ENCODE measurements at places on chromosomes 4 and X. TPM values are rescaled to one million over a fixed set of nuclear protein-coding genes. Genes with fewer than 3 reads are reported as not detected.
A peak's percentile ranks its signal among the peaks of the same experiment; 100 is the strongest.

- H3K36me3 ChIP-seq, result no peaks in the 10 kb centered on the region
- peak; percentile 57 for DNase-seq
- H3K27me3 ChIP-seq, result no peaks in the 10 kb centered on the region
- H3K4me1 ChIP-seq, result peaks cover 19% of the 10 kb centered on the region
- H3K4me3 ChIP-seq, result peak within 1 kb of the TSS; percentile 95
- peak within 1 kb of the TSS; percentile 99 for H3K27ac ChIP-seq
These were observed at the start of gene P2RY8 for GRCh38 chrX:1537031-1537715. Gene P2RY8 (minus strand): TSS chrX:1537185. CDS start chrX:1466558, 70,627 bp downstream.

Gene HSFX4
- not detected for total RNA-seq

Gene CFAP47
- total RNA-seq, result not detected

- H3K4me1 ChIP-seq, result peaks cover 3% of the 10 kb centered on the region
- DNase-seq, result no peak
- no peak overlapping the region for H3K27ac ChIP-seq
- no peaks in the 10 kb centered on the region for H3K36me3 ChIP-seq
- no peaks in the 10 kb centered on the region for H3K27me3 ChIP-seq
These were observed 133.4 kb downstream of the ATG4A start for GRCh38 chrX:108224727-108225621.

DNA sequence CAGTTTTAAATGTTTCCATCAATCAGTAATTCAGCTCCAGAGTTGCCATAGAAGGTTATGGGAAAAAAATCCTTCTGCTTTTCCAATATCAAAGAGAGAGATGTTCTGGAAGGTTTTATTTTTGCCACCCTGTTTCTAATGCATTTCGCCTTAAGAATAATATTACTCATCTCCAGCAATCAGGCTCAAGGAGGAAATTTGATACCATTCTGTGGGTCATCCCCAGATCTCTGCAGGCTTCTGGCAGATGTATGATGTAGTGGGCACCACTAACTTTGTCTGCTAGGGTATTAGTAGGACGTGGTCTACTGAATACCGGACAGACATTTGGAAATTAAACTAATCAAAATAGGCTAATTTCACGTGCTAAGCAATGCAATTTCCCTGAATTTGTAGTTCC lies 645.4 kb upstream of the TENM3 start:
- DNase-seq, result no peak
- H3K27me3 ChIP-seq, result no peaks in the 10 kb centered on the region
- H3K27ac ChIP-seq, result no peak overlapping the region
- H3K36me3 ChIP-seq, result no peaks in the 10 kb centered on the region
- H3K4me1 ChIP-seq, result no peaks in the 10 kb centered on the region

Gene CPZ
- total RNA-seq, result not detected

DNA sequence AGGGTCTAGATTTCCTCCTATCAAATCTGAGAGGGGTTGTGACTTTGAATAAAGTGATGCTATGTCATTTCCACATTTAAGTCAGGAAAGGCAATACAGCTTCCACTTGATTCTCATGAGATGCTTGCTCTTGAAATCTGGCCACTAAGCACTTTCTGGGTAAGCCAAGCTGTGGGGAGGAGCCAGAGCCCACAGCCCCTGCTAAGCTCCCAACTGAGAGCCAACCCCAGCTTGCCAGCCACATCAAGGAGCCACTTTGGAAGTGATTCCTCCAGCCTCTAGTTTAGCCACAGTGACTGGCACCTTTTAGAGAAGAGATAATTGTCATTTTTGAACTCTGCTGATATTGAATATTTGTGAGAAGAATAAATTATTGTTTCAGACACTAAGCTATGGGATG lies 1441.5 kb upstream of the IGFBP7 start:
- DNase-seq, result no peak
- no peak overlapping the region for H3K4me3 ChIP-seq
- H3K27ac ChIP-seq, result no peak overlapping the region
- H3K36me3 ChIP-seq, result no peaks in the 10 kb centered on the region
- H3K4me1 ChIP-seq, result no peaks in the 10 kb centered on the region

- no peaks in the 10 kb centered on the region for H3K27me3 ChIP-seq
- H3K27ac ChIP-seq, result no peak overlapping the region
- H3K4me1 ChIP-seq, result no peaks in the 10 kb centered on the region
- DNase-seq, result no peak
- H3K36me3 ChIP-seq, result no peaks in the 10 kb centered on the region
- H3K4me3 ChIP-seq, result no peak overlapping the region
These were observed 464.9 kb upstream of the NWD2 start for GRCh38 chr4:36779601-36780000.

DNA sequence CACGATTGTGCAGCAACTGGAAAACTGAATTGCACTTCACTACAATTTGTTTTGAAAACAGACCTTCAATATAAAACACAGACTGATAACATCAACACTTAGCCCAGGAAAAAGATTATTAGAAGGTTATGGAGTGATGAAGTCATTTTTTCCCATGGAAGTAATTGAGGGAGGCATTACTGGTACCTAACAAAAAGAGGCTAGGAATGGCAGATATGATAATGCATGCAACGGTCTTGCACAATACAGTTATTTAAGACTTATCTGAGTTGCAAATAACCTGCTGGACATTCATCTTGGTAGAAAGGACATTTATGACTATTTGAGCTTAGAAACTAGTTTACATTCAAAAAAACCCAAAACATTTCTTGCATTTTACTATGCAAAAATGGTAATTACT lies 1031.9 kb downstream of the FAT4 start:
- H3K4me1 ChIP-seq, result no peaks in the 10 kb centered on the region
- no peak for DNase-seq
- H3K27ac ChIP-seq, result no peak overlapping the region
- no peak overlapping the region for H3K4me3 ChIP-seq
- no peaks in the 10 kb centered on the region for H3K27me3 ChIP-seq
- no peaks in the 10 kb centered on the region for H3K36me3 ChIP-seq

- no peak overlapping the region for H3K4me3 ChIP-seq
- H3K27me3 ChIP-seq, result no peaks in the 10 kb centered on the region
- H3K27ac ChIP-seq, result no peak overlapping the region
- no peak for DNase-seq
- no peaks in the 10 kb centered on the region for H3K4me1 ChIP-seq
- H3K36me3 ChIP-seq, result no peaks in the 10 kb centered on the region
These were observed 260.8 kb upstream of the TENM3 start for GRCh38 chr4:181982437-181982836.

Gene ITIH6
- total RNA-seq, result not detected

GRCh38 chr4:129085472-129085871 lies 7.9 kb downstream of the SCLT1 start:
- no peaks in the 10 kb centered on the region for H3K27me3 ChIP-seq
- peaks cover 7% of the 10 kb centered on the region for H3K36me3 ChIP-seq
- H3K4me1 ChIP-seq, result peaks cover 23% of the 10 kb centered on the region

DNA sequence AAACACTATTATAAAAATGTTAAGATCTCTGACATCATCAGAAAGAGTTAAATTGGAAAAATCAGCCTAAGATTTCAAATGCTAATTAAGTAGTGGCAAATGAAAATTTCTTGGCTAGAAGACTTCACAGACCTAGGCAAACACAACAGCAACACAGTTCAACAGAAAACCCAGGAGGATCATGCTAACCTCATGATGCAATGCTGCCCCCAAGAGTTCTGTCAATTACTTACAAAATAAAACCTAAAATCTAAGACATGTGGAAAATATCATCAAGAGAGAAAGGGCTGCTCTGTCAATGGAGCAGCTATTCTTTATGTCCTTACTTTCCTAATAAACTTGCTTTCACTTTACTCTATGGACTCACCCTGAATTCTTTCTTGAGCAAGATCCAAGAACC lies 21.0 kb downstream of the S100G start:
- H3K4me3 ChIP-seq, result no peak overlapping the region
- H3K27me3 ChIP-seq, result no peaks in the 10 kb centered on the region
- H3K27ac ChIP-seq, result no peak overlapping the region
- no peaks in the 10 kb centered on the region for H3K4me1 ChIP-seq
- no peaks in the 10 kb centered on the region for H3K36me3 ChIP-seq
- DNase-seq, result no peak

Gene NXF2
- not detected for total RNA-seq

DNA sequence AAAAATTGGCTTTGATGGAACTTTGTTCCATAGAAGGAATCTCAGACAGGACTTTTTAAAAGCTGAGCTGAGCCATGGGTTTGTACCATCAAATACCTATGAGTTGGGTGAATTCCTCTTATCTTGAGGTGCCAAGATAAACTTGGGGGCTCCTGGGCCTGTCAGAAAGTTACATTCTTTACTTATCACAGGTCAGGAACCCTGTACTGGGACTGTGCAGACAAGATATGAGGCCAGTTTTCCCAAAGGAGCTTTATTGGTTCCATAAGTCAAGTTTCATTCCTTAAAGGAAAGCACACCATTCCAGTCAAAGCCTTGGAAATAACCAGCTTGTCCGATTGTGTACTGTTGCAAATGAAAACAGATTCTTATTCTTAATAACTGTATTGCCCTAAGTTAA lies 72.4 kb upstream of the PACRGL start:
- H3K36me3 ChIP-seq, result no peaks in the 10 kb centered on the region
- no peak overlapping the region for H3K4me3 ChIP-seq
- peaks cover 18% of the 10 kb centered on the region for H3K27me3 ChIP-seq
- DNase-seq, result no peak
- peaks cover 5% of the 10 kb centered on the region for H3K4me1 ChIP-seq

Gene FHDC1
- total RNA-seq, result 0.10 TPM

DNA sequence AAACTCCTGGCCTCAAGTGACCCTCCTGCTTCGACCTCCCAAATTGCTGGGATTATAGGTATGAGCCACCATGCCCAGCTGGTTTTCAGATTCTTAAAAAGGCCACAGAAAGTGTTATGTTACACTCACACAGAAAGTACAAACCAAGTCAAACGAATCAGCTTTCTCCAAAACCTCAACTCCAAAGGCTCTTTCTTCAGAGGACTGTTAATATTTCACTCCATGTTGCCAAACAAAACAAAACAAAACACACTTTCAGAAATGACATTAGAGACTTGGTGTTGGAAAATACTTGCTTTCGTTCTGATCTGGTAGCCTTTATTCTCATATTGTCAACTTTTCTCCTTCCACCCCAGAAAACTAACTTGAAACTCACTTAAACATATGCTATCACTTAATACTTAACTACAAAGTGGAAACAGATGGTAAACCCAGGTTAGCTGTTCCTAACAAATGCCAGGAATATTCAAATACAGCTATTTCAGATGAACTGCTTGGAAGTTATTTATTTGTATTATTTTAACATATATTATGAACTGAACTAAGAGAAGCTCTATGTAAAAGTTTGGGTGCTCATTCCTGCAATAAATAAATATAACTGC lies 34.7 kb downstream of the RLIM start:
- no peak for DNase-seq
- H3K4me3 ChIP-seq, result no peak overlapping the region
- no peaks in the 10 kb centered on the region for H3K4me1 ChIP-seq
- no peaks in the 10 kb centered on the region for H3K36me3 ChIP-seq
- no peak overlapping the region for H3K27ac ChIP-seq

DNA sequence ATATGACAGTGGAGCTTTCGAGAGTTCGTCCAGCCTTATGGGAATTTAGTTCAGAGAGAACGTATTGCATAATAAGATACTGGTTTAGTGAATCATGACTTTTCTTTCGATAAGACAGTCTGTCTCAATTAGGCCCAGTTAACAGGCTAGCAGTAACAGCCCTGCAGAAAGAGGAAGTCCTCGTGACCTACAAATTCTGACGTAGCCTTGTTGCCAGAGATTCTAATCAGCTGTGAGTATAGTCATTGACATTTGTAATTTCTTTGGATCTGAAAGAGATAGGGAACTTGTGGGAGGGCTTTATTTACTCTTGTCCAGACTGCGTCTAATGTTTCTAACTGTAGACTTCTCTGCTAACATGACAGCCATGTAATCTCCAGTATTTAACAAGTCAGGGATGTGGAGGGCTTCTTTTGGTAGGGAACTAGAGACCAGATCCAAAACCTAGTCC lies 15.8 kb downstream of the ART3 start:
- H3K27me3 ChIP-seq, result peaks cover 5% of the 10 kb centered on the region
- H3K4me1 ChIP-seq, result peaks cover 11% of the 10 kb centered on the region
- H3K36me3 ChIP-seq, result peaks cover 3% of the 10 kb centered on the region
- no peak for DNase-seq
- no peak overlapping the region for H3K4me3 ChIP-seq

GRCh38 chr4:114807759-114808404 lies 209.3 kb downstream of the UGT8 start:
- no peaks in the 10 kb centered on the region for H3K36me3 ChIP-seq
- H3K4me3 ChIP-seq, result no peak overlapping the region
- peaks cover 28% of the 10 kb centered on the region for H3K27me3 ChIP-seq
- no peak for DNase-seq

- no peaks in the 10 kb centered on the region for H3K27me3 ChIP-seq
- H3K36me3 ChIP-seq, result peaks cover 2% of the 10 kb centered on the region
- H3K27ac ChIP-seq, result no peak overlapping the region
- H3K4me3 ChIP-seq, result no peak overlapping the region
These were observed 51.7 kb downstream of the PHF8 start for GRCh38 chrX:53992589-53992988.

DNA sequence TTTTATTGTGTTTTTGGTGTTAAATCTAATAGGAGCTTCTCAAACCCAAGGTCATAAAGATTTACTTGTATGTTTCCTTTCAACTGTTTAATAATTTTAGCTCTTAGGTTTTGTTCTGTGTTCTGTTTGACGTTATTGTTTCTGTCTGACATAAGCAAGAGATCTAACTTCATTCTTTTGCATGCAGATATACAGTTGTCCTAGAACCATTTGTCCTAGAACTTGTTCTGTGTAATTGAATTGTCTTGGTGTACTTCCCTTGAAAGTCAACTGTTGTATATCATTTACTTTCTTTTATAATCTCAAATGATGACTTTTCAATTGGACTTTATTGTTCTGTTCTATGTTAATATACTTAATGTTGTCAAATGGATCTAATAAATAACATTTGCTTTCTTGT lies 977.1 kb downstream of the FAT4 start:
- no peaks in the 10 kb centered on the region for H3K27me3 ChIP-seq
- DNase-seq, result no peak
- no peak overlapping the region for H3K27ac ChIP-seq
- no peak overlapping the region for H3K4me3 ChIP-seq

- H3K4me1 ChIP-seq, result peaks cover 7% of the 10 kb centered on the region
- H3K36me3 ChIP-seq, result peaks cover 23% of the 10 kb centered on the region
- H3K4me3 ChIP-seq, result no peak overlapping the region
- no peak for DNase-seq
These were observed 77.0 kb downstream of the PAPSS1 start for GRCh38 chr4:107643021-107643420.

DNA sequence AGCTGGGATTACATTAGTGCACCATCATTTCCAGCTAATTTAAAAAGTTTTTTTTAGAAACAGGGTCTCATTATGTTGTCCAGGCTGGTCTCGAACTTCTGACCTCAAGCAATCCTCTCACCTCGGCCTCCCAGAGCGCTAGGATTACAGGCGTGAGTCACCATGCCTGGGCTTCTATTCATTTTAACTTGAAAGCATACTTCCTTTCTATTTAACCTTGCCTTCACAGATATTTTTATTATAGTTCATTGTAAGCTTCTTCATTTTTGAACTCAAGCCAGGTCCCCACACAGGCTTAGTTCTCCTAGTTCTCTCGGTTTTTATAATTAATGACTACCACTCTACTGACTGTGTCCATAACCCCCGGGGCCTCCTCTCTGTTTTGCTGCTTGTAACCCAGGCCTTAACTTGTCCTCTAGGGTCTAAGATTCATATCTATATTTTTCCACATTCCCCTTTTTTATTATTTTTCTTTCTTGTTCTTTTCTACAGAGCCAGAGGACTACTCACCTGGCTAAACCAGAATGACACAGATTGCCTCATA lies 50.7 kb downstream of the SNX12 start:
- no peak overlapping the region for H3K4me3 ChIP-seq
- peaks cover 2% of the 10 kb centered on the region for H3K4me1 ChIP-seq
- no peak overlapping the region for H3K27ac ChIP-seq

- no peak overlapping the region for H3K27ac ChIP-seq
- peaks cover 12% of the 10 kb centered on the region for H3K27me3 ChIP-seq
- no peak overlapping the region for H3K4me3 ChIP-seq
- no peak for DNase-seq
- H3K4me1 ChIP-seq, result peaks cover 6% of the 10 kb centered on the region
These were observed 121.3 kb upstream of the WDR17 start for GRCh38 chr4:175944126-175944910.

Data from T-helper 17 cell (primary cell).